Mesothelial cell of epicardium (in vitro differentiated cells): ENCODE measurements at places on chromosomes 12 and 14. TPM values are rescaled to one million over a fixed set of nuclear protein-coding genes. Genes with fewer than 3 reads are reported as not detected.

- no peak for DNase-seq
These were observed 74.3 kb upstream of the ARID2 start for GRCh38 chr12:45655186-45655585.

DNA sequence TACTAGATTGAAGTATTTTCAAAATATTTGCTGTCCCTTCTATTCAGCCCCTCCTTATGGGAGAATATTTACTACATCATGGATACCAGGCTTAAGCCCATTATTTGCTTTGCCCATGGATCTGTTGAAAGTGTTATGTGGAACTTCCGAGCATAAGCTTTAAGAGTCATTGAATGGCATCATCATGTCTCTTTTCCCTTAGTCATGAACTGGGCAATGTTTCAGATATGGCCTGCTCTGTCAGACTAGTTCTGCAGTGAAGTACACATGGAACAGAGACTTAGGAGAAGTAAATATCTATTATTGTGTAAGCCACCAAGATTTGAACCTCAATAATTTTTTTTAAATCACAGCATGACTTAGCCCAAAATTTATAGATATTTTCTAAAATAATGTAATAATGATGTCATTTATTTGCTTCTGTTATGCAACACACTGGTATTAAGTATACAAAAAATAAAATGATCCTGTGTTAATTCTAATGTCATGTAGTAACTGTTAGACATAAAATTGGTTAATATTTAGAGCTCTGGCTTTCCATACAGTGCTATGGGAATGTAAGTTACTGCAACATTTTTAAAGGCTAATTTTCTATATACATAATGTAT is 1097.3 kb downstream of the SLC16A7 start:
- no peak for DNase-seq

DNA sequence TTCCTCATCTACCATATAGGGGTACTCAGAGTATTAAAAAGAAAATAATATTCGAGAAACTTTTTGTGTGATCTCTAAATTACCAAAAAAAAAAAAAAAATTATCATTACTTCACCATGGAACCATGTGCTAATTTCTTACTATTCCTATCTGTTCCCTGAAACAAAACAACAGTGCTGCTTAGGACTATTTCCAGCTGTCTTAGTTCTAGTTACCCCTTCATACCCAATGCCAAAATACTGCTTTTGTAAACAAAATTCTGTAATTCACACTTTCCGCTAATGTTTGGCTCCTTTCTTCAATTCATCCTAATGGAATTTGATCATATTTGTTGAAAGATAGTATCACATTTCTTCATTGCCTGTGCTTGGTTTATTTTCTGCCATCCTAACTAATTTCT is 470.2 kb downstream of the BTG1 start:
- no peak for DNase-seq

DNA sequence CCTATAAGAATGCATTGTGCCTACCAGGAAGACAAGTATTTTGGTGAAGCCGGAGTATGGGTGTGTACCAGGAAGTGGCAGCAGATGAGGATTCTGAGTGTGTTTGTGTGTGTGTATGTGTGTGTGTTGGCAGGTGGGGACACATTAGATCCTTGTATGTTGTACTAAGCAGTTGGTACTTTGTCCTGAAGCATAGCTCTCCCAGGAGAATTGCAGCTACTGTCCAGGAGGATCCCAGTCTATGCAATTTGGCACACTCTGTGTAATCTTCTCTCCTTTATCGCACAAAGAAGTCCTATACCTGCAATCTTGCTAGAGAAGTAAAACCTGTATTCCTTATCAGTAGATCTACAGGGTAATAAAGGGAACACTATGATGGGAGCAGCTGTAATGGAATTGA is 276.5 kb downstream of the PAWR start:
- DNase-seq, result no peak

The SSTR1 gene
- not detected in 3 replicates for total RNA-seq

The RTN1 gene
- total RNA-seq, result 0.34 to 0.78 TPM (median 0.53 TPM) in 3 replicates

The KLRF1 gene
- not detected in 3 replicates for total RNA-seq
